ENCODE measurements at places on chromosomes 4 and X.

DNA sequence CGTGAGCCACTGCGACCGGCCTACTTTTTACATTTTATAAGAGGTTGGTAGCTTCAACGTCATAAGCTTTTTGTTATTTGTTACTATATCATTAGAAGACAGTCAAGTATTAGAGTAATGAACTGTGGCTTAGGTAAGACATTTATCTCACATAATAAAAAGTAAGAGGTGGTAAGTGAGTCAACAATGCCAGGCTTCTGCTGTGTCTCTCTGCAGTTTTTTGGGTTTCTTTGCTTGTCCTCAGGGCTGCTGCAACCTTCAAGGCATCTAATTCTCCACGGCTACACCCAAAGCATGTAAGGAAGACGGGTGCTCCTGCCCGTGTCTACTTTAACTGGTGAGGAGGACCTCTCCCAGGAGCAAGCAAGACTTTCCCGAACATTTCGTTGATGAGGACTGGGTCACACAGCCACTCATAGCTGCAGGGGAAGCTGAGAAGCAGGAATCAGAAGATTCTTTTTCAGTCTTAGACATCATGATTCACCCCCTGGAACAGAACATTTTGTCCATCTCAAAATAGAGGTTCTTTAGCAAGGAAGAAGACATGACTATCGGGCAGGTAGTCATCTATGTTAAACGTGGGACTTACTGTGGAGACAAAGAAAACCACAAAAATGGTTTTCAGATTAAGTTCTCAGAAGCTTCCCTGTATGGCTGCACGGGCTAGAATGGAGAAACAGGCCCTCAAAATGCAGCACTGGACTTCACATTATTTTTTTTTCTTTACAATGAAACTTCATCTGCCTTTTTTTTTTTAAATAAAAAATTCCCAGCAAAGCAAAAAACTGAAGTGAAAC lies 13.0 kb upstream of the RHOH start:
- no peak for DNase-seq

DNA sequence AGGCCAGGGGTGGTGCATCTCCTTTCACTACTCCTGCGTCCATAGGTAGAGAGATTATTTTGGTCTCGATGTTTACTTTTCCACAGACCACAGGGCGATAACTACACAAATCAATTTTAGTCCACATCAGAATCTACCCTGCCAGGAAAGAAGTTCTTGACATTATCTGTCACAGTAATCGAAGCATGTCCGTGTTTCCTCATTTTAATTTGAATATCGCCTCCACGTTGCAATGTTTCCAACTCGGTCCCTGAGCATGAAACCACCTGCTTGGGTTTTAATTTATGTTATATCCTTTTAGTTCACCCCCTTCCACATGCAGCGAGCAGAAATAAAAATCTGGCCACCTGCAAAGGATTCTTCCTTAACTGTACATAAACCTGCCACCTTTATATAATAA lies 100.1 kb upstream of the ATXN3L start:
- DNase-seq, result no peak

GRCh38 chrX:69067841-69068240 lies 97.4 kb downstream of the PJA1 start:
- DNase-seq, result no peak

DNA sequence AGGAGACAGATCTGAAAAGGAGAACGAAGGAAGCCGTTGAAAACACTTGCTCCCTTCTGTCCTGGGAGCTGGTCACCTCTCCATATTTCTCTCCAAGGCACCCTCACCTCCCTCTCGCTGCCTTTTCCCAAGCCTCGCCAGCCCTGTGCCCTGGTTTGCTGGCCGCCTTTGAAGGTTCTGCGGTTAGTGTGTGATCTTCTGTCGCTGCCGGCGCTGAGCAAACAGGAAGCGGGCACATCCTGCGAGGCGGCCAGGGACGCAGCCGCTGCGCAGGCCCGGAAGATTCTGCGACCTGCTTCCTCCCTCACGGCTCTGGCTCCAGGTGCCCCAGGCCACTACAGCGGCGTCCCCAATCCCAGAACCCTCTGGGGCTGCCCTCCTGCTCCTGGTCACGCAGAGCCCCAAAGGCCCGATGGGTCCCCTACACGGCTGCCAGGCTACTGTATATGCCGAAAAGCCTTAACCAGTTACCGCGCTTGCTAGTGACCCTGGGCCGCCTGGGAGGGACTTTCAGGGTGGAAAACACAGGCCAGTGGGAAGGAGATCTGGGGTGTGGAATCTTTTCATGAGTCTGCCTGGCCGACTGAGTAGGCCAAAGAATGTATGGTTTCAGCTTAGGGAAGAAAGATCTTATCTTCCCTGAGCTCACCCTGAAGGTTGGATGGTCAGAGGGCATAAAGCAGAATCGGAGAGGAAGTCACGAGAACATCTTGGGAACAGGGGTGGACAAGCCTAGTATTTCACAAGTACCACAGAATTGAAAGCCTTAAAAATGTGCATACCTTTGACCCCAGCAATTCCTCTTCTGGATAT lies 2.3 kb upstream of the SASH3 start:
- no peak for DNase-seq

DNA sequence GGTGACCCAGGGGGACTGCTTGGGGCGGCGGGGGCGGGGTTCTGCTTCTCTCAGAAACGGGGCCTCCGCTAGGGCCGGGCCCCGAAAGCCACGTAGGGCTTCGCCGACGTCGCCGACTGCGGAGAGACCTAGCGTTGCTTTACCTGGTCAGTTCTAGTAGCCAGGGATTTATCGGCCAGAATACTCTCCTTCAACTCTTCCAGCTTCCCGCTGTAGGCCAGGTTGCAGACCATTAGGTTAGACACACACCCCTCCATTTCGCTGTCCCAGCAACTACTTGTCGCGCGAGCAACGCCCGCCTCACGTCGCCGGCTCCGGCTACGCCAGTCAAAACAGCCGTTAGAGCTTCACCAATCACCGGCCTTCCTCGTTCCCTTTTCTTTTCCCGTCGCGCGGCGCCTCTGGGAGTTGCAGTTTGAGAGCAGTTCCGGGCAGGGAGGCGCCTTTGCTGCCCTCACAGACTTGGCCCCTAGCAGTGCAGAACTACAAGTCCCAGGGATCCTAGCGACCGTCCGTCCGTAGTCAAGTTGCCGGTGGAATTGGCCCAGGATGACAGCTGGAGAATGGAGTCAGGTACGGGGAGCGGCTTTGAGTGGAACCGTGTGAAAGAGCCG lies at the start of the genes ATG4A and PSMD10:
ATG4A (plus strand) TSS at position 515 of the 614 bp plus-strand sequence; CDS start at position 564, 49 bp downstream.
PSMD10 (minus strand) TSS at position 279 of the 614 bp plus-strand sequence; CDS start at position 257, 22 bp downstream.
- peak; percentile 91 for DNase-seq

GRCh38 chr4:39330353-39330752 lies 35.8 kb downstream of the RFC1 start:
- no peak for DNase-seq

DNA sequence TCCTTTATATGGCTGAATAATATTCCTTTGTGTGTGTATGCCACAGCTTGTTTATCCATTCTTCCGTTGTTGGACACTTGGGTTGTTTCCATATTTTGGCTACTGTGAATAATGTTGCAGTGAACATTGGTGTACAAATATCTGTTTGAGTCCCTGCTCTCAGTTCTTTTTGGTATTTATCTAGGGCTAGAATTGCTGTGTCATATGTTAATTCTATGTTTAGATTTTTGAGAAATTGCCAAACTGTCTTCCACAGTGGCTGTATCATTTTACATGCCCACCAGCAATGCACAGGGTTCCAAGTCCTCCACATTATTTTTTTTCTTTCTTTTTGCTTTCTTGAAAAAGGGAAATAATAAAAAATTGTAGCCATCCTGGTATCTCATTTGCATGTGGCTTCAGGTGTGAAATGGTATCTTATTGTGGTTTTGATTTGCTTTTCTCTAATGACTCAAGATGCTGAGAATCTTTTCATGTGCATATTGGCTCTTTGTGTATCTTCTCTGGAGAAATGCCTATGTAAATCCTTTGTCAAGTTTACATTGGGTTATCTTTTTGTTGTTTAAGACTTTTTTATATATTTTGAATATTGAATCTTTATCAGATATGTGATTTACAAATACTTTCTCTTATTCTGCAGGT lies 129.7 kb downstream of the RAPGEF2 start:
- DNase-seq, result no peak

- no peak for DNase-seq
Measured at GRCh38 chr4:39085891-39086290, 23.9 kb downstream of the KLHL5 start.

DNA sequence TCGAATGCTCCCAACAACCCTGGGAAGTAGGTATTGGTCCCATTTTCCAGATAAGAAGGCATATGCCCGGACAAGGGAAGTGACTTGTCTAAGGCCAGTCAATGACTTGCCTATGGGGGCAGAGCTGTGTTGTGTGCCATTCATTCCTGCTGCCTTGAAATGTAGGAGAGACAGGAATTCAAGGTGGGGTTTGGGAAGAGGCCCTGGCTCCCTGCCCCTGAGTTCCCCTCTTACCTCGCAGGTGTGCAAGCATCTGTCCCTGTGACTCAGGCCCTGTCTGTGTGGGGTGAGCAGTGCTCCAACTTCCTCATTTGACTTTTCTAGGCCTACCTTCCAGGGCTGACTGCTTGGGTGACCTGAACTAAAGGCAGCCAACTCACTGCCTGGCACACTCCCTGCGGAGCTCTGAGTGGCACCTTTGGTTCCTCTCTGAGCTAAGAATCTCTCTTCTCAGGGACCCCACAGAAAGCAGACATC lies 5.1 kb downstream of the EFNB1 start:
- no peak for DNase-seq

GRCh38 chrX:9312922-9313867 lies 151.7 kb upstream of the TBL1X start:
- no peak for DNase-seq

- no peak for DNase-seq
Measured at GRCh38 chrX:115913575-115913974, 257.0 kb upstream of the AGTR2 start.

- DNase-seq, result peak; percentile 56
Measured at GRCh38 chr4:6917461-6918271, 8.0 kb downstream of the TBC1D14 start.

- DNase-seq, result no peak
Measured at GRCh38 chr4:1792832-1793495, at the start of gene FGFR3. TSS of gene FGFR3 (plus strand) at chr4:1793293. CDS start at chr4:1793935, 642 bp downstream.

DNA sequence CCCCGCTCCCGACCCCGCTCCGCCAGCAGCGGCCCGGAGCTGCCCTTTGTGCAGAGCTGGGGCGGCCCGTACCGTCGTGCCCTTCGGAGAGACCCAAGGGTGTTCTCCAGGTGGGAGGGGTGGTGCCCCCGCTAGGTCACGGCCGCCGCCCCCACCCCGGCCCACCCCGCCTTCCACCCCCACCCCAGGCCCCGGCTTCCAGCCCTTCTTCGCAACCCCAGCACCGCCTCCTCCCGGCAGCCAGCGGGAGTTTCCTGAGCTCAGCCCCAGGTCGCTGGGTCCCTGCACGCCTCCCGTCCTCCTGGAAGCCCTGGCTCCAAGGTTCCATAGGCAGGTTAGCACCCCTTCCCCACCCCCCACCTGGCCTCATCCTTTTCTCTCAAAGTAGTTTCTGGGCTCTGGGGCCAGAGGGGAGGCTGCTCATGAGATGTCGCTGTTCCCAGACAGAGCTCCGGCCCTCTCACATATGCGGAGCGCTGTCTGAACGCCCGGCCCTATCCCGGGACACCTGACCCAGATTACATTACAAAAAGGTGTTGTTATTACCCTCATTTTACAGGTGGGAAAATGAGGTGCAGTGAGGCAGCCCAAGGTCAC lies 25.2 kb upstream of the FGFR3 start:
- no peak for DNase-seq

DNA sequence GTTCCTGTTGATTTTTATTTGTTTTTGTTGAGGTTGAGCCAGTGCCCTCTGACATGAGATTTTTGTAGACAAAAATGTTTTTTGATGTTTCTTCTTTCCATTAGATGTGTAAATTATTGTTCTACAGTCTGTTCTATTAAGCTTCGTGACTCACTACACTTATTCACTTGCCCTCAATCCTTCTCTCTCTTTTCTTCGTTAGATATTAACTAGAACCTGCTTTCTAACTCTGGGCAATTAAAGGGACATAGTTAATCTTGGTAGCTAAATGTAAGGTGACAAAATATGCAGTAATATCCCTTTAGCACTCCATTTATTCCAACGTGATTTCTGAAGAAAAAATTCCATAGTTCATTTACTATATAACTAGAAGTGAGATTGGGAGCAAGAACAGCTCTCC lies 333.9 kb downstream of the PDHA2 start:
- DNase-seq, result no peak
